ENCODE measurements at places on chromosomes 13 and 19.

- DNase-seq: no peak
Measured at GRCh38 chr19:55299991-55300390, 16.2 kb downstream of the BRSK1 start.

DNA sequence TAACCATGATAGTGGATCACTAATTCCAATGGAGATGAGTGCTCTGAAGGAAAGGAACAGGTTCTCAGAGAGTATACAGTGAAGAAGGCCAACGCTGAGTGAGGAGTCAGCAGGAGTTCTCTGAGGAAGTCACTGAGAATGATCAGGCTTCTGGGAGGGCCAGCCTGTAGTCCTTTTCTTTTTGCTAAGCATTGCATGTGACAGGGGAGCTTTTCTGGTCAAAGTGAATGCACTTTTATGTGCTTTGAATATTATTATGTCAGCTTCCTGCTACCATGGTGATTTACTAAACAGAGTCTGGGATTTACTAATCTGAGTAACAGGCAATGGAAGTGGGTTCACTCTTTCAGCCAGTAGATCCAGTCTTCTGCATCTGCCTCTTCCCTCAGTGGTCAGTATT is 81.1 kb upstream of the SERP2 start:
- DNase-seq: peak; percentile 11

- no peak for DNase-seq
Measured at GRCh38 chr13:23059173-23059572, 121.6 kb upstream of the SGCG start.

DNA sequence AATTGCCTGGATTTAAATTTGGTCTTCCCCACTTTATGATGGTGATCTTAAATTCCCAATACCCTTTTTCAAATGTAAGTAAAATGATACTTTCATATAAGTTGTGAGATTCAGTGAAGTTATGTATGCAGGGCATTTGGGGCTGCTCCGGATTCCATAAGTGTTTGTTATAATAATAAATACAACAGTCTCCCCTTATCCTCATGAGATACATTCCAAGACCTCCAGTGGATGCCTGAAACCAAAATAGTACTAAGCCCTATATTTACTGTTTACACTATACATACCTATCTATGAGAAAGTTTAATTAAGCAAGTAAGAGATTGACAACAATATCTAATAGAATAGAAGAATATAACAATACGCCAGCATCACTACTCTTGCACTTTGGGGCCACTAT is 2237.8 kb downstream of the PCDH9 start:
- DNase-seq: no peak

GRCh38 chr19:30183807-30184490 is 188.2 kb upstream of the ZNF536 start:
- no peak for DNase-seq

GRCh38 chr13:39501702-39502324 is 101.2 kb downstream of the LHFPL6 start:
- peak; percentile 80 for DNase-seq

- no peak for DNase-seq
Measured at GRCh38 chr13:109436841-109437240, 349.5 kb downstream of the IRS2 start.

DNA sequence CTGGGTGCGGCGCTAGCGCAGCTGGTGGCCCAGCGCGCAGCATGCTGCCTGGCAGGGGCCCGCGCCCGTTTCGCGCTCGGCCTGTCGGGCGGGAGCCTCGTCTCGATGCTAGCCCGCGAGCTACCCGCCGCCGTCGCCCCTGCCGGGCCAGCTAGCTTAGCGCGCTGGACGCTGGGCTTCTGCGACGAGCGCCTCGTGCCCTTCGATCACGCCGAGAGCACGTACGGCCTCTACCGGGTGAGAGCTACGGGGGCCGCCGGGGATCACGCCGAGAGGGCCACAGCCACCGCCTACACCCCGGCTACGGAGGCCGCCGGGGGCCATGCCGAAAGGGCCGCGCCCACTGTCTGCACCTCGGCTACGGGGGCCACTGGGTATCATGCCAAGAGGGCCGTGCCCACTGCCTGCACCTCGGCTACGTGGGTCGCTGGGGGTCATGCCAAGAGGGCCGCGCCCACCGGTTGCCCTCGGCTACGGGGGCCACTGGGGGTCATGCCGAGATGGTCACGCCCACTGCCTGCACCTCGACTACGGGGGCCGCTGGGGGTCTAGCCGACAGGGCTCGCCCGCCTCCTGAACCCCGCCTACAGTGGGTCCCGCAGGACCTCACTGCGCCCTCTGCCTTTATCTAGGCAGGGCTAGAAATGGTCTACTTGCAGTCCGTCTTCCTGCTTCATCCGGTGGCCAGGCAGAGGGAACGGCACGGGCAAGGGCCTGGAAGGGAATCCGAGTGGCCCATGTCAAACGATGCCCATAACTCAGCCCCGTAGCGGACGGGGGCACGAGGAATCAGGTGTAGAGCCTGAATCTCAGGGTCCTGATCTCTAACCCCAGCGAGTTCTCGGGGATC is 500 bp downstream of the PGLS start:
- peak; percentile 85 for DNase-seq

DNA sequence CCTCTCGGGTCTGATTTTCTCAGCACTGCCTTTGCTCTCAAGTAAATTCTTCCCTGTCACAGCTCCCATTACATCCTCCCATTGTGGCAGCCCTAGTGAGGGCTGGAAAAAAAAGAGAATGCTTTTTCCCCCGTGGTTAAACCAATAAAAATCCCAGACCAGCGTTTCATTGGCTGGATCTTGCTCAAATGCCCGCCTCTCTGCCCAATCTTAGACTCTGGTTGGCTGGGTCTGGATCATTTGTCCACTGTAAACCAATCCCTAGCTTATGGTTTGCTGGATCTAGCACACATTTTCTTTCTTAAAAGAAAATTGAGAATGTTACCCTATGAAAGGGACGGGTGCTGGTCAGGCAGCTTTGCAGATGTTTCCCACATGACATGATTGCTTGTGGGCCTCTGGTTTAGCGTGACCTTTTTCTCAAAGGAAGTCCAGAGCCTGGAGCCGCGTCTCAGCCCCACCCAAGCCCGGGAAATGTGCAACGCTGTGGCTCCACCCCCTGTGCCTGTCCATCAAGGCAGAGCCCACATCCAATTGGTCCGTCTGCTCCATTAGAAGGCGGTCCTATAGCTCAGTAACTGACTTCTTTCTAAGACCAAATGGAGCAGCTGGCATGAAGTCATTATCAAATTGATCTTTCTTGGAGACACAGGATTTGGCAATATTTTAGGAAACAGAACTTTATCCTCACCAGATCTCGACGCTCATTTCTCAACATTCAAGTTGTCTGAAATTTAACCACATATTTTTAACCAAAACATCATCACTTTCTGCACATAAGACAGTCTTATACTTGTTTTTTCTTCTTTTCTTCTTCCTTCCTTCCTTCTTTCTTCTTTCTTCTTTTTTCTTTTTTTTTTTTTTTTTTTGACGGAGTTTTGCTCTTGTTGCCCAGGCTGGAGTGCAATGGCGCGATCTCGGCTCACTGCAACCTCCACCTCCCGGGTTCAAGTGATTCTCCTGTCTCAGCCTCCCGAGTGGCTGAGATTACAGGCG is 2.6 kb upstream of the MCEMP1 start:
- peak; percentile 69 for DNase-seq

GRCh38 chr13:105607426-105607825 is 928.0 kb downstream of the EFNB2 start:
- DNase-seq: no peak

- no peak for DNase-seq
Measured at GRCh38 chr13:97001636-97002035, 7.4 kb upstream of the OXGR1 start.

DNA sequence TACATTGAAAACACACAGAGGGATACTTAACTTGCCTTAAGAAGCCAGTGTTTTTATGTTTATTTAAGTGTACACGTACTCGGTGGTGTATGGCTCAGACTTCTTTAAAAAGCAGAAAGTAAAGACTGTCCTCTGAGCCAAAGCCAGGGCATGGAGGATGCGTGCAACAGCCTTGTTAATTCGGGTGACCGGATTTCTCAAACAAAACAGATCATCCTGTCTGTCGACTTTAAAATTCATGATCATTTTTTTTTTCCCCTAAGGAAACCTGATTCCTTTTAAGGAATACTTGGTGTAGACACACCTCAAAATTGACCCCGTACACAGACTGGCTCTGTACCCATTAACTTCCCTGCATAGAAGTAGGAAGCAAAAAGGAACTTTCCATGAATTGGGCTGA is 124.7 kb upstream of the RNF113B start:
- DNase-seq: no peak

DNA sequence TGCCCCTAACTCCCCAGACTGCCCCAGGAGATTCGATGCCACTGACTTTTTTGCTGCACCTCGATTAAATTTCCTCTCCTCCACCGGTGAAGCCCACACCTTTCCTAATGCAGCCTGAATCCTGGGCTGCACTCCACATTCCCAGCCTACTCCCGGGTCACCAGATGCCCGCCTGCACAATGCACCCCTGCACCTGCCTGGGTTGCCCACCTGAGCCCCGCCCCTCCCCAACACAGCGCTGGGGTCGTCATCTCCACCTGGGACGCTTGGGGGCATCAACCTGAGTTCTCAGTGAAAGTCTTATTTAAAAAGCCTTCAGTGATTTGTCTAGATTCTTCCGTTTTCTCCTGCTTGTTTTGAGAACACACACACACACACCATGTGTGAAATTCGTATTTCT is 24.5 kb upstream of the DPP9 start:
- DNase-seq: no peak

GRCh38 chr19:54462655-54463530 is 685 bp downstream of the LENG9 start:
- peak; percentile 77 for DNase-seq

GRCh38 chr13:76512721-76513145 is 373.5 kb downstream of the KCTD12 start:
- DNase-seq: peak; percentile 91

DNA sequence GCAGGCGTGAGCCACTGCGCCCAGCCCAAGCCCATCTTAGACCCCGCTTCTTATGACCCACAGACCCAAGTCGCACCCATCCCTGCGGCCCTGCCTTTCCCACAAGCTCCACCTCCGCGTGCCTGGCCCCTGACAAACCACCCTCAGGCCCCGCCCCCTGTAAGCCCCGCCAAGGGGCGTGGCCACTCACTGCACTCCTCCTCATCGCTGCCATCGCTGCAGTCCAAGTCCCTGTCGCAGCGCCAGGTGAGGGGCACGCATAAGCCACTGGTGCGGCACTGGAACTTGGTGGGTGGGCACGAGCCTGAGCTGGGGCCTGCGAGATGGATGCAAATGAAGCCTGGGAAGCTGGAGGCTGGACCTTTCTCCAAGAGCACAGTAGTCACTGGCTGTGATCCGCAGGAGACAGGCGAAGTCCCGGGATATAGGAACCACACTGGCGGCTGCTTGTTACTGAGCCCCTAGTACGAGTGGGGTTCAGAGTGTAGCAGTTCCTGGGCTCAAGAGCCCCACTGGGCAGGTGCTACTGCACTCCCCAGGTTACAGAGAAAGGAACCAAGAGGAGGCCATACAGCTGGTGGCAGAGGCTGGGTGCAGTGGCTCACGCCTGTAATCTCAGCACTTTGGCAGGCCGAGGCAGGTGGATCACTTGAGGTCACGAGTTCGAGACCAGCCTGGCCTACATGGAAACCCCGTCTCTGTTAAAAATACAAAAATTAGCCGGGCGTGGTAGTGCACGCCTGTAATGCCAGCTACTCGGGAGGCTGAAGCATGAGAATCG is 3.1 kb downstream of the CD320 start:
- no peak for DNase-seq

DNA sequence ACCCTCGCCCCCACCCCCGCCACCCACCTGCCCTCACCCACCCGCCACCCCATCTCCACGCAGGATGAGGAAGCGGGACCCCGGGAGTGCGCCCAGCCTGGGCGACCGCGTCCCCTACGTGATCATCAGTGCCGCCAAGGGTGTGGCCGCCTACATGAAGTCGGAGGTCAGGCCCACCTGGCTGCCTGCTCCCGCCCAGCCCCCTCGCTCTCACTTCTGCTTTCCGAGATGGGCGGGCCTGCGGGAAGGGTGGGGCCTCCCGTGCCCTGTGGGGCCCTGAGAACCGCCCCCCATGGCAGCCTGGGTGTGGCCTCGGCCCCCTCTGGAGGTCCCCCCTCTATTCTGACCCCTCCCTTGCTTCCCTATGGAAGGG is 3.1 kb upstream of the SPIB start:
- no peak for DNase-seq

DNA sequence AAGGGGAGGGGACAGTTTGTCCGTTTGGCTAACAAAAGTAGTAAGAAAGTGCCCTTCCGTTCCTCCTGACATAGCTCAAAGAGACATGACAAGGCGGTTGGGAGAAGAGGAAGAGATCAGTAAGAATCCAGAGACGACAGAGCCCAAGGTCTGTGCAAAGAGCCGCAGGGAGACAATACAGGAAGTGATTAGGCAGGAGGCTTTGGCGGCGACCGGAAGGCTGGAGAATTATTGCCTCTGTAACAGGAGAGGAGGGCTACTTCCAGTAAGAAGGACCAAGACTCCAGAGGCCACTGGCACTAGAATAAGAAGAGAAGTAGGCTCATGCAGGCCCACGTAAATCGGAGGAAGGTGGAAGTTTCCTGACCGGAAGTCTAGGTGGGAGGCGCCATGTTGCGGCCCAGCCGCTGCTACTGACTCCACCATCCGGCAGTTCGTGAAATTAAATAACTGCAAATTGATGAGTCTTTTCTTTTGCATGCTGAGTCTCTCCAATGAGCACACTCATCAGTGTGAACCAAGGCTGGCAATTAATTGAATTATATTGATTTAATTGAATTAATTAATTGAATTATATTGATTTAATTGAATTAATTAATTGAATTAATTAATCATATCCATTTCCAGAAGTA is 9.9 kb downstream of the RFX2 start:
- peak; percentile 52 for DNase-seq

- no peak for DNase-seq
Measured at GRCh38 chr19:19402656-19403372, 2.7 kb upstream of the GATAD2A start.

GRCh38 chr19:16121141-16121540 is 9.5 kb downstream of the RAB8A start:
- DNase-seq: no peak

DNA sequence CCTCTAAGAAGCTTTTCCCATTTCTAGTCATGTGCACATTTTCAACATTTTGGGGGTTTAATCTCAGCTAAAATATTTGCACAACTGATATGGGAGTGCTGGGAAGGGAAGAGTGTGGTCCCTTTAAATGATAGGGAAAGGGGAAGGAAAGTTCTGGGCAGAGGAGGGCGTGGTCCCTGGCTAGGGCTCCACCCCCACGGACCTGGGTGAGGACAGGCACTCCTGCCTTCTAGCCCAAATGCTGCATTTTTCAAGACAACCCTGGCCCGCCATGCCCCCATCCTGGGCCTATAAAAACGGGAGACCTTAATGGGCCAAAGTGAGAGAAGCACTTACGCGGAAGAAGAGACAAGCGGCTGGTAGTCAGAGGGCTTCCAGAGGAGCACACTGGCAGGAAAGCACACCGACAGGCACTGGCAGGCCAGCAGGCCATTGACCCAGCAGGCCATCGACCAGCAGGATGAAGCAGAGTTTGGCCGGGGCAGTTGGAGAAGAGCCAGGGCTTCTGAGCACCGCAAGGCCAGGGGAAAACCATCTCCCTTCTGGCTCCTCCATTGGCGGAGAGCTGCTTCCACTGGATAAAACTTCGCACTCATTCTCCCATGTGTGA is 266.7 kb downstream of the SPRY2 start:
- no peak for DNase-seq

Data from NCI-H69 (cell line).